Parietal lobe (tissue), 2 donors: ENCODE measurements at places on chromosomes 3 and 15. TPM values are rescaled to one million over a fixed set of nuclear protein-coding genes. Genes with fewer than 3 reads are reported as not detected.

The CASR gene
- total RNA-seq, result 0.31 TPM

The CEMIP gene
- total RNA-seq, result 1.6 TPM

The ENTPD3 gene
- total RNA-seq, result 1.9 TPM

The TPRG1 gene
- 2.5 TPM for total RNA-seq

The PPP1R14D gene
- not detected for total RNA-seq

The MST1 gene
- total RNA-seq, result 10.6 TPM

The P2RY12 gene
- 21.9 TPM for total RNA-seq

The ABHD6 gene
- total RNA-seq, result 33.8 TPM

The TLR9 gene
- 0.31 TPM for total RNA-seq

The BFSP2 gene
- 2.5 TPM for total RNA-seq

The TM4SF18 gene
- total RNA-seq, result 3.8 TPM

The EIF3J gene
- total RNA-seq, result 75.1 TPM

The SLC12A6 gene
- 62.0 TPM for total RNA-seq

The ABI3BP gene
- total RNA-seq, result 1.6 TPM

The CPLX3 gene
- total RNA-seq, result 1.6 TPM

The AVEN gene
- 17.2 TPM for total RNA-seq

The ROPN1 gene
- not detected for total RNA-seq

The MASP1 gene
- 59.8 TPM for total RNA-seq

The REC114 gene
- total RNA-seq, result not detected

The ZBBX gene
- total RNA-seq, result 6.9 TPM

The CSNK1G1 gene
- total RNA-seq, result 90.1 TPM

The TMEM158 gene
- total RNA-seq, result 21.3 TPM

The SLC51A gene
- not detected for total RNA-seq

The DNAH12 gene
- total RNA-seq, result 1.6 TPM

The ACTC1 gene
- total RNA-seq, result under 0.01 TPM

The TNK2 gene
- total RNA-seq, result 26.3 TPM

The SNX22 gene
- 9.7 TPM for total RNA-seq

The IL20RB gene
- 1.3 TPM for total RNA-seq

The CNTN3 gene
- 37.9 TPM for total RNA-seq

The SLCO3A1 gene
- 17.8 TPM for total RNA-seq

The GABRB3 gene
- 135 TPM for total RNA-seq

The AQP9 gene
- total RNA-seq, result not detected

The C3orf85 gene
- total RNA-seq, result not detected

The LYZL4 gene
- total RNA-seq, result not detected

The RGMA gene
- total RNA-seq, result 16.6 TPM

The P2RY13 gene
- total RNA-seq, result 2.2 TPM

The USP13 gene
- total RNA-seq, result 16.6 TPM

The HYKK gene
- 1.3 TPM for total RNA-seq

The UBE2E1 gene
- total RNA-seq, result 84.8 TPM

The SYNPR gene
- total RNA-seq, result 45.7 TPM

The CD80 gene
- total RNA-seq, result not detected

The STRA6 gene
- total RNA-seq, result 3.1 TPM

The GRAMD1C gene
- total RNA-seq, result 13.1 TPM

The MAGI1 gene
- total RNA-seq, result 103 TPM

The RBSN gene
- total RNA-seq, result 62.9 TPM

The CDC25A gene
- 6.9 TPM for total RNA-seq

The GPR27 gene
- total RNA-seq, result 27.9 TPM

The KIF7 gene
- total RNA-seq, result 10.6 TPM

The OXTR gene
- 2.5 TPM for total RNA-seq

The DTWD1 gene
- total RNA-seq, result 32.9 TPM

The CD200 gene
- total RNA-seq, result 57.6 TPM
